Neural crest cell (in vitro differentiated cells): ENCODE measurements at places on chromosomes 1 and 21. TPM values are rescaled to one million over a fixed set of nuclear protein-coding genes. Genes with fewer than 3 reads are reported as not detected.

- H3K27me3 ChIP-seq: peaks cover 4% of the 10 kb centered on the region
- H3K36me3 ChIP-seq: no peaks in the 10 kb centered on the region
- no peak overlapping the region for H3K27ac ChIP-seq
These were observed 10.5 kb upstream of the OPRD1 start for GRCh38 chr1:28801461-28801860.

DNA sequence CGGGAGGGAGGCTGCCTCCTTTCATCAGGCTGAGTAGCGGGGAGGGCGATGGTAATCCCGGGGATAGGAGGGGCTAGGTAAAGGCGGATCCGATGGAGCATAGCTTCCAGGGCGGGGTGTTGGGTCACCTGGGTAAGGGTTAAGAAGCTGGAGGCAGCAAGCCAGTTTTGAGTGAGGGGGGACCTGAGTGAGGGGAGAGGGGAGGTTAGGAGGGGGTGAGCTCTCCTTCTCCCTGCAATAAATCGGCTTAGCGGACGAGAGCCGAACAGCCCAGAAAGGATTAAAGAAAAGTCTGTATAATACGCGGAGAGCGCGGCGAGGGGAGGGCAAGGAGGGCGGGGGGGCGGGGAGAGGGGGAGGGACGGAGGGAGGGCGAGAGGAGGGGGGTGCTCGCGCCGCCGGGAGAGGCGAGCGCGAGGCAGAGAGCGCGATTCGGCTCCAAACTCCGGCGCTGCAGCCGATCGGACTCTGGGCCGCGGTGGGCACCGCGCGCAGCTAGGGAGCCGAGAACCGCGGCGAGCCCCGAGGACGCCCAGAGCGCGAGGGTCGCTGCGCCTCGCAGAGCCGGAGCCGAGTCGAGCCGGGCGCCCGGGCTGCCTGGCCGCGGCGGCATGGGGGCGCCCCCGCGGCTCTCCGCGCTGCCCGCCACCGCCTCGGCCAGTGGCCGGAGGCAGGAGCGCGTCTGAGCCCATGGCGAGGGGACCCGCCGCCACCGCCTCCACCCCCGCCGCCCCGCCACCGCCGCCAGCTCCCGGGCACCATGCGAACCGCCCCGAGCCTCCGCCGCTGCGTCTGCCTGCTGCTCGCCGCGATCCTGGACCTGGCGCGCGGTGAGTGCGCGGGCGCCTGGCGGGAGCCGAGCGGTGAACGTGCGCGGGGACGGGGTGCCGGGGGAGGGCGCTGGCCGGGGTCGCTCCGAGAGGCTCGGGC is at the start of gene IGSF21:
IGSF21 (plus strand) TSS at position 430 of the 930 bp plus-strand sequence; CDS start at position 761, 331 bp downstream.
- no peak for DNase-seq
- peak within 1 kb of the TSS; percentile 52 for H3K4me3 ChIP-seq
- no peak within 1 kb of the TSS for H3K27ac ChIP-seq
- H3K36me3 ChIP-seq: no peaks in the 10 kb centered on the region

DNA sequence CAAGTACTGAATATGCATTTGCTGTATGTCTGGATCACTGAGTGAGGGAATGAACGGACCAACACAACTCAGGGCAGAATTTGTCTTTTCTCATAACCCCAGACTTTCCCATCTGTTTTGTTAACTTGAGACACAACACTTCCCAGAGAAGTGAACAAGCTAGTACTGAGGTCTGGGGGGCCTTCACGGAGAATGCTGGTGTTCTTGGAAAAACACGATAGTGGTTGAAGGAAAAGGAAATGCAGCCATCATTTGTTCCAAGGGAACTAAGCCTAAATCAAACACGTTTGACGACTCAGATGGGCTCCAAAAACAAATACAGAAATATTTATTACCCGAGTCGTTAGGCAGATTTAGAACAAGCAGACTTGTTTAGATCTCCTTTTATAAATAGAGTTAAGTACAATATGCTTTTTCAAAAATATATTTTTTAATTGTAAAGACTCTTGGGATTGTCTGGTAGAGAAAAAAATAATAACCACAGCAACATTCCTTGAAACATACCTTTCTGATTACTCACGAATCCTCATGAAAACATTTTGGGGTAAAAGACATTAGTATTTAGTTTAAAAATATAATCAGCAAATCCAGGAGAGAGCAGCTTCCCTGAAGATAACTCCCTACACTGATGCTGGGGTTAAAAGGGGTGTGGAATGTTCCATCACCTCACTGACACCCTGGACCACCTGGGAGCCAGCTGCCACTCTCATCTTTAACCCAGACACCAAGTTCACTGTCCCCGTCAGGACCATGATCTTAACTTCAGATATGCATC is 427.7 kb upstream of the RUNX1 start:
- no peak overlapping the region for H3K4me3 ChIP-seq
- no peaks in the 10 kb centered on the region for H3K36me3 ChIP-seq
- no peak for DNase-seq
- H3K27ac ChIP-seq: no peak overlapping the region

DNA sequence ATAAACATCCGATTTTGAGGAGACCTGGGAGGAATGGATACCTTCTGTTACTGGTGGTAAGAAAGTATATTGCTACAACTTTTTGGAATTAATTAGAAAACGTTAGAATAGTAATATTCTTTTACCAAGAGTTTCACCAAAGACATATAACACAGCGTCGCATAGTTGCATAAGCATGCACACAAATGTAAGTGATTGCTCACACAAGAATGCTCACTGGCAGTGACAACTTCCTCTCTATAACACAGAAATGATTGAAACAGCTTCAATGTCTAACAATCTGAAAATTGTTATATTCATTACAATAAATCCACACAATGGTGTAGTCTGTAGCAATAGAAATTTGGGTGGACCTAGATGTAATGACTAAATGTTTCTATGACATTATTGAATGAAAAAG is 998.6 kb downstream of the TTLL7 start:
- no peak for DNase-seq
- H3K4me1 ChIP-seq: peaks cover 13% of the 10 kb centered on the region
- H3K36me3 ChIP-seq: no peaks in the 10 kb centered on the region
- H3K4me3 ChIP-seq: no peak overlapping the region
- no peaks in the 10 kb centered on the region for H3K27me3 ChIP-seq
- H3K27ac ChIP-seq: no peak overlapping the region

PTPN22 gene
- not detected in 2 replicates for total RNA-seq

DNA sequence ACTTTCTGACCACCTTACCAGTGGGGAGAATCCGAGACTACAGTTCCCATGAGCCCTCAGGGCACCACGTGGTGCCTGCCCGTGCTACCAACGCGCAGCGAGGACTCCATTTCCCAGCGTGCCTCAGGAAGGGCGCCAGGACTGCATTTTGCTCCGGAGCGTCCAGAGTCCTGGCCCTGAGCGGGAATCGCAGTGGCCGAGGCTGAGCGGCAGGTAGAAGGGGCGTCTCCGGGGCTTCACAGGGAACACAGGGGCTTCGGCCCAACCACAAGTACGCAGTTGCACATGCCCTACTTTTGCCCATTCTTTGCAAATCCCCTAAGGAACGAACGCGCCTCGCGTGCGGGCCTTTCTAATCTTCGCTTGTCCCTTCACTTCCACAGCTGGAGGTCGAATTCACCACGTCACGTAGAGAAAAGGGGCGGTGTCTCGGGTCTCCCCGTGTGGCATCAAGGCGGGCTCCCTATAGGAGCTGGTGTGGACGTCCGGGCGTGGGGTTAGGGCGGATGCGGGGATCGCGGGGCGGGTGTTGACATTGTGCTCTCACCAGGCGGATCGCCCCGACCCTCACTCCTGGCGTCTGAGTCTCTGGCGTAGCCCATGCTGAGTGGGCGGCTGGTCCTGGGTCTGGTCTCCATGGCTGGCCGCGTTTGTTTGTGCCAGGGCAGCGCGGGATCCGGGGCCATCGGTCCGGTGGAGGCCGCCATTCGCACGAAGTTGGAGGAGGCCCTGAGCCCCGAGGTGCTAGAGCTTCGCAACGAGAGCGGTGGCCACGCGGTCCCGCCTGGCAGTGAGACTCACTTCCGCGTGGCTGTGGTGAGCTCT is at the start of gene BOLA1:
BOLA1 (plus strand) TSS at position 109 of the 825 bp plus-strand sequence; CDS start at position 601, 492 bp downstream.
- peaks cover 11% of the 10 kb centered on the region for H3K36me3 ChIP-seq
- peak; percentile 81 for DNase-seq
- no peaks in the 10 kb centered on the region for H3K27me3 ChIP-seq
- peaks cover 14% of the 10 kb centered on the region for H3K4me1 ChIP-seq

PROK1 gene
- not detected in 2 replicates for total RNA-seq

DNA sequence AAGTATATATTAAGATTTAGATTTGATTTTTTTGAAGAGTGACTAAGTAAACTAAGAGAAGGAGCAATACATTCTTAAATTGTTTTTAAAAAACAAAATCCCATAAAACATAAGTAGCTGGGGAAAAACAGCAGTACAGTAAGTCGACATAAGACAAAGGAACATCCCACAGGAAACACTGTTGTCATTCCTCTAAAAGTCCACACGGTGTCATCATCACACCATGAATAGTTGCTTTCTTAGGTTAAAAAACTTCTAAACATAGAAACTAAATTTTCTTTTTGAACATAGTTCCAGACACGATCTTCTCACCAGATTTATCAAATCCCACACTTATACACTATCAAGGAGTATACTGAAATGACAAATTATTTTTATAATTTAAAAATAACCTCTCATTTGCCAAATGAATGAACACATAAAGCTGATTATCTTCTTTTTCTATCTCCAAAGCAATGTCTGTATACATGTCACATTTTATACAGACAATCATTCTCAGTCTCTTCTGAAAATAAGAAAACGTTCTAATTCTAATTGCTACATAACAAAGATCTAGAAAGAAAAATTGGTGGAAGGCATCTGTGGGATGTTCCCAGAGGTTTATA is 15.8 kb downstream of the ODF2L start:
- DNase-seq: no peak
- peaks cover 4% of the 10 kb centered on the region for H3K4me1 ChIP-seq
- H3K36me3 ChIP-seq: peaks cover 29% of the 10 kb centered on the region

DNA sequence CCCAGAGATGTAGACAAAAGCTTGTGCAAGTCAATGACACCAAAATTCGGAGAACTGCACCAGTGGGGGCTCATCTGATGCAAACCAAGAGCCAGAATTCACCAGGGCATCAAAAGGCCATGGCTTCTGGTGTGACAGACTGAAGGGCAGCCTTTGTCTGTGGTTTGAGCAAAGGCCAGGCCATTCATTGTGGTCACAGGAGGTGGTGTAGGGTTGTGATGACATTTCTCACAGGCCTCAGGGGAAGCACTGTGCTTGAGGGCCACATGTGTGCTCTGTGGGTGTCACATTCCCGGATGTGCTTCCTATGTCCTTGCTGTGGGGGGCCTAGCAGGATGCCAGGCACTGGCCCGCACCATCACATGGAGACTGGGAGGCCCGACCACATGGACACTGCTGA is 22.5 kb upstream of the KCNE1 start:
- peaks cover 37% of the 10 kb centered on the region for H3K4me1 ChIP-seq
- no peak overlapping the region for H3K4me3 ChIP-seq
- peaks cover 2% of the 10 kb centered on the region for H3K27me3 ChIP-seq
- DNase-seq: no peak

DNA sequence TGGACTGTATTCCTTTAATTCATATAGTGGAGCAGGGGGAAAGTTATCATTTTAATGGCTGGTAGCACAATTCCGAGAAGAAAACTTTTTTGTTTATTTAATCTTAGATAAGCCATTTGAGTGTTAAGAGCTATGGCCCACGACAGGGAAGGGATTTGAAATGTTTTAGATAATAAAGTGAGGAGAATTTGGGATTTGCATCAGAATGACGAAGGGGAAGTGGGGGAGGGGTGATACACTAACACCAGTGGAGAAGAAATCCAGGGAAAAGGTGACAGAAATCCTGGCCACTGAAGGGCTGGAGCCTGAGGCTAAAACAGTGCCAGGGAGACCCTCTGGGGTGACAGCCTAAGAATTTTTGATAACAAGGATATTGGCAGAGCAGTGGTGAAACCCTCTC is 21.0 kb downstream of the LEPR start:
- no peaks in the 10 kb centered on the region for H3K4me1 ChIP-seq
- H3K4me3 ChIP-seq: no peak overlapping the region
- no peak overlapping the region for H3K27ac ChIP-seq
- DNase-seq: no peak
- no peaks in the 10 kb centered on the region for H3K27me3 ChIP-seq

MATN1 gene
- 0.32 and 0.54 TPM in 2 replicates for total RNA-seq

GABPA gene
- 22.8 and 23.3 TPM in 2 replicates for total RNA-seq
